ENCODE measurements at places on chromosomes 2 and 18. TPM values are rescaled to one million over a fixed set of nuclear protein-coding genes. Genes with fewer than 3 reads are reported as not detected.

DNA sequence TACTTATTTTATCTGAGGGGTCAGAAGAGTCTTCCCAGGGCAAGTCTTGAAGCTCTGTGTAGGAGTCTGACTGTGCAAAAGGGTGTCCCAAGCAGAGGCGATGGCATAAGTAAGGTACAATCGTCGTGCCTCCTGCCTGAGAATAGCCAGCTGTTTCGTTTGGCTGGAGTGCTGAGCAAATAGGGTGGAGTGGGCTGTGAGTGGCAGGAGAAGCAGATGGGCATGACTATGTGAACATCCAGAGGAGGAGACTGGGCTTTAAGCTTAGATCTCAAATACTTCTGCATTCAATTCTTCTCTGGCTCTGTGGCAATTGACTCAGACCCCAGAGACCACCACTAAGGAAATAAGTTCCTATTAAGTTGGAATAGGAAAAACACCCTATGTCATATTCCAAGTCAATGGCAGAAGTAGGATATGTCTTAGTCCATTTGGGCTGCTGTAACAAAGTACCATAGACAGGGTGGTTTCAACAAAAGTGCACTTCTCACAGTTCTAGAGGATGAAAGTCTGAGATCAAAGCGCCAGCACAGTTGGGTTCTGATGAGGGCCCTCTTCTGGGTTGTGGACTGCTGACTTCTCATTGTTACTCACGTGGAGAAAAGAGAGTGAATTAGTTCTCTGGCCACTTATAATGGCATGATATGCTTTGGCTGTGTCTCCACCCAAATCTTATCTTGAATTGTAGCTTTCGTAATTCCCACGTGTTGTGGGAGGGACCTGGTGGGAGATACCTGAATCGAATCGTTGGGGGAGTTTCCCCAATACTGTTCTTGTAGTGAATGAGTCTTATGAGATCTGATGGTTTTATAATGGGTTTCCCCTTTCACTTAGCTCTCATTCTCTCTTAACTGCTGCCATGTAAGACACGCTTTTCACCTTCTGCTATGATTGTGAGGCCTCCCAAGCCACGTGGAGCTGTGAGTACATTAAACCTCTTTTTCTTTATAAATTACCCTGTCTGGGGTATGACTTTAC is 120.2 kb downstream of the LPIN1 start:
- DNase-seq = no peak

GRCh38 chr2:68837861-68838341 is 33.3 kb downstream of the BMP10 start:
- peak; percentile 86 for DNase-seq

DNA sequence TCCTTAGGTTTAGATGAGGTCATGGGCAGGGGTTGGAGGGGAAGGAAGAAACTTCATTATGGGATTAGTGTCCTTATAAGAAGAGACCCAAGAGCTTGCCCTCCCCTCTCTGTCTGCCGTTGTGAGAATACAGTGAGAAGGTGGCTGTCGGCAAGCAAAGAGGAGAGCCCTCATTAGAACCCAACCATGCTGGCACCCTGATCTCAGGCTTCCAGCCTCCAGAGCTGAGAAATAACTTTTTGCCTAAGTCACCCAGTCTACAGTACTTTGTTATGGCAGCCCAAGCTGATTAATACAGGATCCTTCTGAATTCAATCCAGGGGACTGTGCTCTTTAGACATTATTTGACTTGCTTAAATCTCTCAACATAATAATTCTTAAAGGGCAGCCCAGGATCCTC is 209.0 kb downstream of the RNF152 start:
- DNase-seq = no peak

GRCh38 chr2:148553332-148553887 is 91.1 kb upstream of the EPC2 start:
- DNase-seq = no peak

DNA sequence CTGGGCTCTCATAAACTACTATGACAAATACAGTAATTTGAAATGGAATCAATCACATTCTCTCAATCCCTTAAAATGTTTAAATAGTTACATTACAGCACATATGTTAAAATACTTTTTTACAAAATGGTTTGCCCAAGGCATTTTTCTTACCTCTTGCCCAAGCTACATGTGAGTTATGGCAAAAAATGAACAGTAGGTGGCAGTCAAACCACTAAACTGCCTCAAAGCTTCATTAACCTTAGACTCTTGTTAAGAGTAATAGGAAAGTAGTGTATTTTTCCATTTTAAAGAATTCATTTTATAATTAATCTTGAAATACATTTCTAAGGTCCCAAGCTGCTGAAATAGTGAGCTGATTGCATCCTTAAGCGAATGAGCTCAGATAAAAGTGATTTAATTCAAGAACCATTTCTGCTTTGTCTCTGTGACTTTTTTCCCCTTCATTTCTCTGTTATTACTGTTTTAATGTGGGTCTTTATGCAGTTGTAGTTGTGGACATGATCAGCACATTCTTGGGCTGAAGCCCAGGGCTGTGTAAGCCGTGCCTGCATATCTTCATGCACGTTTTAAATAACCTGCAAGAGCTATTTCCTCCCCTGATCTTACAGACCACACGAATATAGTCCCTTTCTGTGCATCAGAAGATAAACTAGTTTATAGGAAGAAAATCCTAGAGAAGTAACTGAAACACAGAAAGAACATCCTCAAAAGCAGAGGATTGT is 311.8 kb downstream of the LNPK start:
- DNase-seq = peak; percentile 50

DNA sequence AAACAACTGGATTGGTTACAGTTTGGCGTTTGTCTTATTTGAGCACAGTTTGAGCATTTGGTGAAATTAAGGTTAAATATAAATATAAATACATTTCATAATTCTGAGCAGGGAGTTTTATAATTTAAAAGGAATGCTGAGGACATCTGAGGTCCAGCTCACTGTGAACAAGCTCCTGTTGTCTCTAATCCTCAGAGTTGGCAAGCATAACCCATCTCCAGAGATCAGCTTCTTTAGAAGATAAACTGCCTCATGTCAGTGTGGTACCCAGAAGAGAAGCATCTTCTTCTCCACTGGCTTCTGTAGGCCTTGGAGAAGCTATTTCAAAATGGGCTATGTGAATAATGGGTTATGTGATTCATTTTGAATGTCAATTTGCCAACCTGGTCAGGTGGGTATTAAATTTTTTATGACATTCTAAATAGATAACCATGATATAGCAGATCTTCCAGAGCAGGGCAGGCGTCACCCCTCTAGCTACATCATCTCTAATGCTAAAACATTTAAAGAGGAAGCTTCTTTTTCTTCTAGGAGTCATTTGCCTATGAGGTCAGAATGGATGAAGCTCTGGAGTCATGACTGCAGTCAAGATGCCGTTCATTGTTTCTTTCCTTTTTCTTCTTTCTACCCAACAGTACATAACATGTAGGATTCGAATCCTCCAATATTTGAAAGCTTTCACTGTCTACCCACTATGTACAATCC is 324.0 kb downstream of the RNF144A start:
- no peak for DNase-seq

GRCh38 chr18:41921770-41922169 is 33.3 kb upstream of the PIK3C3 start:
- DNase-seq = no peak

DNA sequence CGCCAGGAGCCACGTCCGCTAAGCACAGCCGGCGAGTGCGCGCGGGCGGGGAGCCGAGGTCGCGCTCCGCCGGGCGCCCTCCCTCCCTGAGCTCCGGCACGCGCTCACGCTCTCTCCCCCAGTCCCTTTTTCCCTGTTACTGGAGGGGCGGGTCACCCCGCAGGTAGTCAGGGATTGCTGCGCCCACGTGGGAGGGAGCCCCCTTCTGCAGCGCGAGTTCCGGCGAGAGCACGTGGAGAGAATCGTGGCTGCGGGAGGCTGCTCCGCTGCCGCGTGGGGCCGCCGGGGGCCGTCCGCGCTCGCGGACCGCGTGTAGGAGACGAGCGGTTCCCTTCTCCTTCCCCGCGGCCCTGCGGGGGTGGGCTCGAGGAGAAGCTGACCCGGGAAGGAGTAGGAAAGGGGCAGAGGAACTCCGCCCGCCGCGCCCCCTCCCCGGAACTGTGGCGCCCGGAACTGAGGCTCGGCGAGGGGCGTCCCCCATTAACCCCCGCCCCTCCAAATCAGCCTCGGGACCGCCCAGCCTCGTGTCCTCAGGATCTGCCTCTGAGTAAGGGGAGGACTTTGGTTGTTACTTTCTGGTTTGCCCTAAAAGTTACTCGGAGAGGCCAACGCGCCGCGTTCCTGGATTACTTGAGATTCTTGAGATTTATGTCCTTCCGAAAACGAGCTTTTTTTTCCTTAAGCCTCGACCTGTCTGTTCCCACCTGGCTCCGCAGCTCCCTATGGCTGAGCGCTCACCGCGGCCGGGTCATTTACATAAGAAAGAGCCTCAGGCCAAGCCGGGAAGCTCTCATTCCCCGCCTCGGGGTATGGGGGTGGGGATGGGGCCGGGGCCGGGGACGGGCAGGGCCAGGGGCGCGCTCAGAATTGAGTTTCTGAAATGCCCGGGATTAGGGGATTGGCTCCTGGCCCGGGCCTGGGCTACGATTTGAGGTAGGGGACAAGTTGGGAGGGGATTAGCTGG is 1.1 kb downstream of the HK2 start:
- DNase-seq = no peak

DNA sequence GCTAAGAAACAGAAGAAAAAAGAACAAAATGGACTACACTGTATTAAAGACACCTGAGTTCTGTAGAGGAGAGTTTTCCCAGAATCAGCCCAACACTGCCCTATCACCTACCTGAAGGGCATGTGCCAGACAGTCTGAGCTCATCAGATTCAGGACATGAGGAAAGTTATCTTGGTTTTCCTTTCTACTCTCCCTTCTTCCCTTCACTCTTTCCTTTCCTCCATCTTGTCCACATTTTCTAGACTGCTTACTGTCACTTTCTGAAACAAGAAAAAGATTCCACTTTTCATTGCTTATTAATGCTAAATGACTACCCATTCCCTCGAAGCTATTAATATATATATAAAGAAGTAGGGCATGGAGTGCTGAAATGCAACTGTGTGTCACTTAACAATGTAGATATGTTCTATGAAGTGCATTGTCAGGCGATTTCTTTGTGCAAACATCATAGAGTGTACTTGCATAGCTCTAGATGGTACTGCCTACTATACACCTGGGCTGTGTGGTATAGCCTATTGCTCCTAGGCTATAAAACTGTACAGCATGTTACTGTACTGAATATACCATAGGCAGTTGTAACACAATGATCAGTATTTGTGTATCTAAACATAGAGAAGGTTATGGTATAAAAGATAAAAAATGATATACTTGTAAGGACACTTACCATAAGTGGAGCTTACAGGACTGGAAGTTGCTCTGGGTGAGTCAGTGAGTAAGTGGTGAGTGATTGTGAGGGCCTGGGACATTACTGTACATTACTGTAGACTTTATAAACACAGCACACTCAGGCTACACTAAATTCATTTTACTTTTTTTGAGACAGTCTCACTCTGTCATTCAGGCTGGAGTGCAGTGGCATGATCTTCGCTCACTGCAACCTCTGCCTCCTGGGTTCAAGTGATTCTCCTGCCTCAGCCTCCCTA is 145.5 kb upstream of the ITGA6 start:
- DNase-seq = peak; percentile 82

DNA sequence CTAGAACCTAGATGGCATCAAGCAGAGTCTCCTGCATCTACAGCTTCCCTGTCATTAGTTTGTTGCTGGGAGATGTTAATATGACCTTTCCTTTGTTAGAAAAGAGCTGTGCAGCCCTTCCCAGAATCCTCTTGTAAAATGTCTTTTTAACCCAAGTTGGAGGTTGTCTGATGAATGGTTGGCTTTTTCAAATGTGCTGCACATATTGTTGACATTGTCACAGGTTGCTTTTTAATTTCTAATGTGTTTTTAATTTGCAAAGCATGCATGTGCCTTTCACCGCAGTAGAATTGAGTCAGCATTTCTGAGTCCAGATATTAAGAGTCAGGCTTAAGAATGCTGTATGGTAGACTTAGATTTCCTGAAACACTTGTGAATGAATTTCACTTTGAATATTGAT is 120.8 kb downstream of the GREB1L start:
- peak; percentile 10 for DNase-seq

GRCh38 chr2:231235217-231235616 is 36.8 kb downstream of the ARMC9 start:
- no peak for DNase-seq

- no peak for DNase-seq
Measured at GRCh38 chr2:237898057-237898414, 38.6 kb downstream of the RAMP1 start.

DNA sequence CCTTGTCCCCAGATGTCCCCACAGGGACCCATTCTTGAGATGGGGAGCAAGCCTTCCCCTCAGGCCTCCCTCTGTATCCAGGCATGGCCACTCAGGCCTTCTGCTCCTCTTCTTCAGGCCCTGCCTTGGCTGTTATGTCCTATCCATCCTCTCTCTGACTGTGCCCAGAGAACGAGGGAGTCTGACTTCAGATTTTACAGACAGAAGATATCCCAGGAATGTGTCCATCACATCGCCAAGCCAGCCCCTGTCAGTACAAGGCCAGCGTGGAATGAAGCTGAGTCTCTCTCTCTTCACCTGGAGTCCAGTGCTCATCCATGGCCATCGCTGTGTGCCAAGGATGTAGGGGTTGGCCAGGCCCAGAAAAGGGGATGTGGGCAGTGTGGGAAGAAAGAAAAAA is 57.6 kb downstream of the SDC1 start:
- DNase-seq = no peak

DNA sequence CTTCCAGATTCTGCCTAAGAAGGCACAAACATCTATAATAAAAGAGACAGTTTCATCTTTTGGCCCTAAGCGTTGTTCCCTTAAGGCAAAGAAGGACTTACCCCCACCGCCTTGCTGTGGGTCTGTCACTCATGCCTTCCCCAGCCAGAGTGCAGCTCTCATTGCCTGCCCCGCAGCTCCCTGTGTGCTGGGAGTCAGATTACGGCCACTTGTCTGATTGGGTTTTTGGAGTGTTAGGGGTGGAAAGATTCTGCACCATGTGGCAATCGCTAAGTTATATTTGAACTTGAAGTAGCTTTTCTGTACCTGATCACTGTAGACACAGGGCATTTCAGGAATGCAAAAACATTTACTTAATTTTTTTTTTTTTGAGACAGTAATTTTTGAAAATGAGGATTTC is at the start of gene AQP4:
AQP4 (minus strand) TSS at position 151 of the 400 bp plus-strand sequence; CDS start at position 133, 18 bp downstream.
- DNase-seq = no peak

- DNase-seq = no peak
Measured at GRCh38 chr2:110969696-110970095, 151.0 kb upstream of the BCL2L11 start.

The MAP3K19 gene
- total RNA-seq = not detected

The KCNJ13 gene
- total RNA-seq = not detected

The KRTCAP3 gene
- 1.9 TPM for total RNA-seq

The ACTR1B gene
- 35.6 TPM for total RNA-seq

All from astrocyte (in vitro differentiated cells and primary cell).